NCI-H1092 treated with DMSO at 0.1 percent for 48 hours (cell line): ENCODE measurements at places on chromosomes 2 and 18.

GRCh38 chr18:55387139-55387984 is 200.6 kb downstream of the TCF4 start:
- DNase-seq = no peak

DNA sequence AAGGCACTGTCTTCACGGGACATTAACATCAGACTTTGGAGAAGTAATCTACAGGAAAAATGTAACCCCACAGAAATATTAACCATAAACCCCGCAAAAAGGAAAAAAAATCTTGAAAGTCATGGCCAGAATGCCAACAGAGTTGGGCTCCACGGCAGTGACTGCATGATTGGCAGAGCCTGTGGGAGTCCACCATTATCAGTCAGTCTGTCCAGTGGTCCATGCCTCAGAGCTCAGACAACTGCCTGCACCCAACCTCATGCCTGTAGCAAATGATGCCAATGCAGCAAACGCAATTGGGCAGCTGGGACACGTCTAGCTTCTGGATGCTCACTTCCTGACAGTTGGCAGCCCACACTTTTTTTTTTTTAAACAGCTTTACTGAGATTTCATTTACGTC is 5.1 kb upstream of the PPIG start:
- no peak for DNase-seq

GRCh38 chr18:23814991-23815614 is 125.8 kb downstream of the LAMA3 start:
- no peak for DNase-seq

DNA sequence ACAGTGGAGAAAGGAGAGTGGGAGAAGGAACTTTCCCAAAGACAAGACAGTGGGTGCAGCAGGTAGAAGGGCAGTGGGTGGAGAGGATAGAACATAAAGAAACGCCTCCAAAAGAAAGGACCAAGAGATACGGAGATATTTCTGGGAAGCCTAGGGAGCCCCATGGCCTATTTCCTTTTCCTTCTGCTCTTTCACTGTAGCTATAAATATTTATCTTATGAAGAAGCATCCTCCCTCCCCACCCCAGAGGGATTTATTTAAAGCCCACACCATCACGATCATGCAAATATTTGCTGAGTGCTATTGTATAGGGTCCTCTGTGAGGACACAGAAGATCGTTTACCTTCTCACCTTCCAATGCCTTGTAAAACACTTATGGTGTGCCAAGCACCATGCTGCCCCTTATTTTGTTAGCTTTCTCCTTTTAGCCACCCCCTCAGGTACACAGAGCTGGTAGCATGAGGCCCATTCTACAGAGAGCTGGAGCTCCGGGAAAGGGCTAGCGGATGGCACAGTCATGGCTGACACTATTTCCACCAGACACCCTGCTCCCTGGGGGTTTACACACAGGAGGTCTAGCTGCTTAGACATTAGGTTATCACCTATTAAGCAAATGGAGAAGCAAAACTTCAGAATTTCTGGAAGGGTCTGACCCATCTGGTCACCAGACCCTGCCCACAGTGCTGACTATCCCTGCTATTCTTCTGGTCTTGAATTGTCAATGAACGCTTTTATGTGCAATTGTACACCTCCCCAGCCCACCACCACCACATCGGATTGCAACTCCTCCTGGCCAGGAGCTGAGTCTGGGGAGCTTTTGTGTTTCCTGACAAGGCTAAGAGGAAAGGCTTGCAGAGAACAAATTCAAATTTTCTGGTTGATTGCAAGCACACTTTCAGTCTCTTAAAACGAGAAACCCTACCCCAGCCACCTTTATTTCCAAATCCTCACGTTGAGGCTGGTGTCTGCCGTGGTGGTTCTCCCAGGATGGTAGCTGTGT is 91.8 kb upstream of the KLF7 start:
- DNase-seq = peak; percentile 5

DNA sequence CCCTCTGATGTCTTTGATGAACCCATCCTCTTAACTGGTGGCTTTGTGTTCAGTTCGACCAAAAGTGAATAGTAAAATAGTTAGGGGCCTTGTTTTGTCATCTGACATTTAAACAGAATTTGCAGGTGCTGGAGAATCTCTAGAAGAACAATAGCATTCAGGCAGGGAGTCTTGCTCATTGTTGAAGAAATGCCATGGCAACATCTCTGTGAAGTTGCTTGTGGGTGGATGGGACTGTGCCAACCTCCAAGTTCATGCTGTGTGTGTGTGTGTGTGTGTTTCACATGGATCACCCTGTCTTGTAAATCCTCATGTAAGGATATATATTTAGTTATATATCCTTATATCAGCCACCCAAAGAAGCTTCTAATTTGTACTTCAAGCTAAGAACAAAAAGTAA is 66.7 kb downstream of the SKA1 start:
- DNase-seq = peak; percentile 15

- DNase-seq = no peak
Observed at GRCh38 chr2:151097895-151098294, 163.8 kb downstream of the RBM43 start.

DNA sequence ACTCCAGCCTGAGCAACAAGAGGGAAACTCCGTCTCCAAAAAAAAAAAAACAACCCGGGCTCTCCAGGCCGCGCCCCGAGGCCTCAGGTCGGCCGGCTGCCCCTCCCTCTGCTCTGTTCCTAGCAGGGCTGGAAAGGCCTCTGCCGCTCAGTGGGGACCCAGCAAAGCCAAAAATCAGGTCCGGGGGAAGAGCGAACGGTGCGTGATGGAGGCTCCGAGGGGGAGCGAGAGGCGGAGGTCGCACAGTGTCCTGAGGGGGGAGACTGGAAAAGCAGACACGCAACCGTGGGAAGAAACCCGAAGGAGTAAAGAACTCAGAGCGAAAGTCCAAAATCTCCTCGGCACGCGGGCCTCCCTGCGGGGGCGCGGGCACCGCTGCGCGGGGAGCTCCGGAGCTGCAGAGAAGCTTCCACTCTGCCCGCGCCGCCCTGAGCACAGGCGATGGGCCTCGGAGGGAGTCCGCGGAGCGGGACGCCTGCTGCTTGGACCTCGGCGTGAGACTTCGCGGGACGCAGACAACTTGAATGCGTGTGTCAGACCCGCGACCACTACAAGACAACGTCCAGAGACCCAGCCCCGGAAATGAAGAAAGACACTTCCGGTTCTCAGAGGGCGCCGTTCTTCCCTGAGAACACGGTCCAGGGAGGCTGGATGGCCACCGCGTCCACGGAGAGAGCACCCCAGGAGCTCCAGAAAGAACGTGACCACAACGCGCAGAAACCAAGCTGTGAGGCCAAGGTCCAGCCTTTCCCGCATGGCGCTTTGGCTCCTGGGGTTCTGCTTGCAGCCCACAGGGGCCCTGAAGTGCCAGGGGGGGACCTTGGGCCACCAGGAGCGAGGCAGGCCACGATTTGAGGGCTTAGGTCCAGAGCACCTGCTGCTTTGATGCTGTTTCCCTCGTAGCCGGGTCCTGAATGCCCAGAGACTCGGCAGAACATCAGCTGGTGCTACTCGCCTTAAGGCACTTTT is 219.8 kb downstream of the DPP10 start:
- peak; percentile 26 for DNase-seq

GRCh38 chr2:239025096-239025801 is 177.4 kb downstream of the TWIST2 start:
- DNase-seq = no peak

GRCh38 chr2:79178076-79178674 is 18.6 kb upstream of the REG3A start:
- no peak for DNase-seq

DNA sequence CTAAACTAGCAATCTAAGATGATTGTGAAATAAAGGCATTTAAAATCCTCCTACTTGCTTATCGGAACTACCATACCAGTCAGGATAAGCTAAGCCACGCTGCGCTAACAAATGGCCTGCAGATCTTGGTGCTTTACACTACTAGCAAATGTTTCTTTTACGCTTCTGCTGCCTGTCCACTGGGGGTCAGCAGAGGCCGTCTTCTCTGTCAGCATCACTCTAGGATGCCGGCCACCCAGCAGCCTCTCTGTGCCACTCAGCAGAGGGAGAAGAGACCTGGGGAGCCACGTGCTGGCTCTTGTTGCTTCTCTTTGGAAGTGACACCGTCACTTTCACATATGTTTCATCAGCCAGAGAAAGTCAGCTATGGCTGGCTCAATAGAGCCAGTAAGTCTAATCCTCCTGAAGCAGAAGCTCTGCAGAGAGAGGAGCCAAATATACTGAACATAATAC is 36.6 kb downstream of the COPS8 start:
- DNase-seq = peak; percentile 2

DNA sequence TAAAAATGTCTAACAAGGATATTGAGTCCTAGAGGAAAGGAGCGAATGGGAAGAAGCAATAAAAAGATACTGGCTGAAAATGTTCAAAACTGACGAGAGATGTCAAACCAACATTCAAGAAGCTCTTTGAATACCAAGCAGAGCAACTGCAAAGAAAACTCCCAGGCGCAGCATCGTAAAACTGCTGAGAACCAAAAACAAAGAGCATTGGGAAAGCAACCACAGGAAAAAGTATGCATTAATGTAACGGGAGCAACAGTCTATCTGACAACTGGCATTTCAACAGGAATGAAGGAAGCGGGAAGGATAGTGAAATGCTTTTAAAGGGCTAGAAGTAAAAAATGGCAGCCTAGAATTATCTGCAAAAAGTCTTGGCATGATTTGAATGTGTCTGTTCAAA is 53.1 kb downstream of the ADCY3 start:
- no peak for DNase-seq

GRCh38 chr2:173898178-173898668 is 67.0 kb downstream of the SP3 start:
- no peak for DNase-seq

- no peak for DNase-seq
Observed at GRCh38 chr2:18856765-18857164, 267.4 kb upstream of the NT5C1B start.

DNA sequence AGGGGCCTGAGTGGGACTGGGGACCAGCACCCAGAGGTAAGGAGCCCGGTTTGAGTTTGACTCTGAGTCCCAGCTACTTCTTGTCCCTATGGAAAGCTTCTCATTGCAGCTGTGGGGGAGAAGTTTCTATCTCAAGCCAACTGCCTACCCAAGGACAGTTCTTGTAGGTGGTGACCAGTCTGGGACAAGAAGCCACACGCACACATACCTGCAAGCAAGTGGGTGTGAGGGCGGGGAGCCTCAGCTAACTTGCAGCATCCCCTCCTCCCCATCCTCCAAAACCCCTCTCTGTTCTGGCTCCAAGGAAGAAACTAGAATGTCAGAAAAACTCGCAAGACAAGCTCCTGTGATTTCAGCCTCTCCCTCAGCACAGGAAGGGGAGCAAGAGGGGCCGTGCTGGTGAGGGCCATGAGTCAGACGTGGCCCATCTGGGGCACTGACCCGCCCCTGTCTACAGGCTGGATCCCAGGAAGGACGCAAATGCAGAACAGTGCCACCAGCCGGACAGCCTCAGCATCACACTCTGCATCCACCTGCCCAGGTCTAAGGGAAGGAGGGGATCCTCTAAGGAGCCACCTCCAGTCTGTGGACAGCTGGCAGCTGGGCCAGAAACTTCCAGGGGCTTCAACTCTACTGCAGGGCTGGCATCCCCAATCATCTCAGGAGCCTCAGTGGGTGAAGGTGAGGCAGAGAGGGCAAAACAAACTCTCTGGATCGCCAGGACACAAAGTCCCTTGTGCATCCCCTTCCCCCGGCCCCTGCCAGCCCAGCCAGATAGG is 103.4 kb downstream of the TNS1 start:
- DNase-seq = no peak

DNA sequence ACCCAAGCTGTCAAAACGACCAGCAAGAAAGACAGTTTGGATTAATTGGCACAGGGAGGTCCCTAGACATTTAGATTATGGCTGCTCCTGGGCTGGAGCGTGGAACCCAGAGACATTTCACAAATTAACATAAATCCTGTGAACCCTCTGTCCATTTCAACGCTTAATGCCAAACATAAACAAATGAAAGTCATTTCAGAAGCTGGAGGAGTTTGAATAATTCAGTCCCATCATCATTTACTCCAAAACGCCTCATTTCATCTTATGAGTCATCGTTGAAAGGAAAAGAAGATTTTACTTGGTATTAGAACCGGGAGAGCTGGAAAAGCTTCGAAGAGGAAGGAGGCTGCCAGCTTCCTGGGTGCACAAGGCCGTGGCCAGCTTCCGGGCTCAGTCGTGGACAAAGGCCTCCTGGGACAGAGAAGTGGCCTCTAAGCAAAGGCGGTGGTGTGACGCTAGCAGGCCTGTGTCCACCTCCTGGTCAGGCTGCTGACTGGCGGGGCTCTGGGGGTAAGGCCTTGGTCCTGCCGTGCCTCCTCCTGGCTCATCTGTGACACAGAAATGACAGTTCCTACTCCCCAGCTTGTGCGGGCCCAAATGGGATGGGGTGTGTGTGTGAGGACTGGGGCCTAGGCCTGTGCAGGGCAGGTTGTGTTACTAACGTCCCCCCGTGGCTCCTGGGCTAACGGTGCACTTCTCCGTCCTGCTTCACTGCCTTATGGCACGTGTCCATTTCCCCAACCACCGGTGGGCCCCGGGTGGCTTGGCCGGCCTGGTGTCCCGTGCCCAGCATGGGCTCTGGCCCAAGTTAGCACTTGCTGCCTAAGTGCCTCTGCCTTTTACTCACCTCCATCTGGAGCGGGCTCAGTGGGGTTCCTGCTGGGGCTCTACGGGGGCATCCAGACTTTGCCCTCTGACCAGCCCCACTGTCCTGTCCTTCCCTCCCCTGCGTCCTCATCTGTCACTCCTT is 71.6 kb downstream of the RRM2 start:
- no peak for DNase-seq

GRCh38 chr2:105873721-105874120 is 129.0 kb downstream of the NCK2 start:
- DNase-seq = no peak

- no peak for DNase-seq
Observed at GRCh38 chr2:60499651-60500265, 53.7 kb downstream of the BCL11A start.
